CD4-positive, alpha-beta T cell treated with Interleukin-15 for 1 hour (primary cell): ENCODE measurements at places on chromosomes 5 and 9.

DNA sequence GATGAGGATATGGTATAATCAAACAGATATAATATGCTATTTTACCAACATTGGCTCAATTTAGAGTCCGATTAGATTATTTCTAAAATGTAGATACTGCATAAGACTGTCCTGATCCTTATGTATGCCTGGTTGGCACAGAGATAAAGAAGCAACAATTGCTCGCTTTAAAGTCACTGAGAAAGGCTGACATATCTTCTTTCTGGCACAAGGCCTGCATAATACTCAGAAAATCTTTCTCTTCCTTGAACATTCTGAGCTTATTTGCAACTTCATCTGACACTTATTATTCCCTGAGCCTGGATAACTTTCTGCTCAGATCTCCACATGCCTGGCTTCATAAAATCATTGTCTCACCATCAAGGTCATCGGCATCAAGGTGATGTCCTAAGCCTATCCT, 219.3 kb upstream of the CDH9 start:
- no peak for DNase-seq

DNA sequence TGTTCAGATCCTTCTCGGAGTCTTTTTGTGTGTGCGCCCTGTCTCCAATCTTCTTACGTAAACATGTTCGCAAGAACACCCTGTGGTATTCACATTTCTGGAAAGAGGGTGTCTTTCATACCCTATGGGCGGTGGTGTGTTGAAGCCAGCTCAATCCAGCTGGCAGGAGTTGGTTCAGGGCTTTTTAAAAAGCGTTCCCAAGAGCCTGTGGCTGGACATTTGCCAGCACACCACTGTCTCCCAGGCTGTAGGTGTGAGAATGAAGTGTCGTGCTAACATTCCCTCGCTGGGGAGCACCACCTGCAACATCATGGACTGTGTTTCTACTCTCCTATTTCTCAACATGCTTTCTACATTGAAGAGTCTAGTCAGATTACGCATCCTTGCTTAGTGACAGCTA, 51.7 kb downstream of the S1PR3 start:
- DNase-seq: no peak

GRCh38 chr5:173742432-173742816, 126.0 kb upstream of the BOD1 start:
- DNase-seq: peak; percentile 33

DNA sequence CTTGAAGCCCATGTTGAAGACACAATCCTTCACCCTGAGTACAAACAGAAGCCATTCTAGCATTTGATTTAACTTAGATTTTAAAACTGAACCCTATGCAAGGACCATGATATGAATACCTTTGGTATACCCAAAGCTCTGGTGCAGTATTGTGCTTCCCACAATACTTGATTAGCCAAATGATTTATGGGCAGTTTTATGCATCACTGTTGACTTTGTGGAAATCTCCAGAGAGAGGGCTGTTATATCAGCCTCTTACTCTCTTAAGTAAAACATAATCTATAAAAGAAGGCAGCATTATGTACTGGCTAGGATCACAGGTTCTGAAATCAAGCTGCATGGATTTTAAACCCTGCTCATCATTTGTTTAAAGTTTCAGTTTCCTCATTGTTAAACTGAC, 762.8 kb downstream of the EFNA5 start:
- DNase-seq: no peak

DNA sequence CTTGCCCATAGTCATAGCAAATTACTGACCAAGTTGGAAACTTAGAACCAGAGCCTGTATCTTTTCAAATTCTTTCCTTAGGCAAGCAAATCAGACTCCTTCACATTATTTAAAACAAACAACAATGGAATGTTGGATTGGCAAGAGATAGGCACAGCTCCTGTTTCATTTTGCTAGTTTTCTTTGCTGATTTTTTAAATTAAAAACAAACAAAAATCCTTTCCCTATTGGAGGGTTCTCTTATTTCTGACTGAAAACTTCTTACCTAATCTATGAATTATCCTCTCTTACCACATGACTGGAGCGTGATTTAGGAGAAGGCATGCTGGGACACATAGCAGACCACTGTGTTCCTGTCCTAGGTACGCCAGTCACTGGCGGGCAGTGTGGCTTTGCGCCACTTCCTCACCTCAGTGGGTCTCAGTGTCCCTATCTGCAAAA, 63.0 kb downstream of the TTC39B start:
- DNase-seq: no peak

DNA sequence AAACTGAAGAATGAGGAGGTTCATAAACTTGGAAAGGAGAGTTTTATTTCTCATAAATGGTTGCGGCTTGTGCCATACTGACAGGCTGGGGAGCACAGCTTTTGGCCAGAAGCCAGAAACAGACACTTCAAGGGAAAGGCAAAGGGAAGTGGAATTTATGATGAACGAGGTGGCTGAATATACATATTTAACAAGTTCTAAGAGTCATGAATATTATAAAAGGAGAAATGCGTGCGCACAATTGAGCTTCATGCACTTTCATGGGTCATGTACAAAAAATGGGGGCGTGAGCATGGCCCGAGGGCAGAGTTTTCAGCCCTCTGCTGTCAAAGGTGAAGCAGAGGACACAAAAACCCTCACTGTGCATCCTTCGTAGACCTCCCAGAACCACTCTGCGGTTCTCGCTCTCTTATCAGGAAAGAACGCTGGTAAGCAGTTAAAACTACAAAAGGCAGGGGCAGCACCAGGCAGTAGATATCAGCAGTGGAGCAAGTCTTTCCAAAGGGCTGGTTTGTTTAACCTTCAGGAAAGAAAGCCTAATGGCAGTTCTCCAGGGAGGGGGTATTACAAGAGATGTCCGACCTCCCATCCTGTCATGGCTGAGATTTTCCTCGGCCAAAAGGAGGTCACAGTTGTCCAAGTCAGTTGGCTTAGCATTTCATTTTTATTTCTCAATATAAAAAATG, 29.0 kb downstream of the AUH start:
- no peak for DNase-seq

DNA sequence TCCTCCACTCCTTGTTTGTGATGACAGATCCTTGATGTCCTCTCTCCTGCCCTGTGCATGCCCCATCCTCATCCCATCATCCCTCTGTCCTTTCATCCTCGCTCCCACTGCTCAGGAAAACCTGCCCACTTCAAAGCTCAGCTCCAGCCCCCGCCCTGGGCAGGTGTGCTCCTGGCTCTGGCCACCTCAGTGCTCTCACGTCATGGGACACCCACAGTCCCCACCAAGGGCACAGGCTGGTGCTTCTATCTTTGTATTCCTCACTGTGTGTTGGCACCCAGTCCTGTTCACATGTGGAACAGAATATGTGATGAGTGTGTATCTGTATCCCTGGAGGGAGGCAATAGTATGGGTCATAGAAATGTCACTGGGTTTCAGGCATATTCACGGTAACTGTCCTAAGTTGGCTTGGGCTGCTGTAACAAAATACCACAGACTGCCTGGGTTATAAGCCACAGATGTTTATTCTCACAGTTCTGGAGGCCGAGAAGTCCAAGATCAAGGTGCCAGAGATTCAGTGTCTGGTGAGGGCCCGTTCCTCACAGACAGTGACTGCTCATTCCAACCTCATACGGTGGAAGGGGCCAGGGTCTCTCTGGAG, 13.5 kb downstream of the GFPT2 start:
- no peak for DNase-seq

DNA sequence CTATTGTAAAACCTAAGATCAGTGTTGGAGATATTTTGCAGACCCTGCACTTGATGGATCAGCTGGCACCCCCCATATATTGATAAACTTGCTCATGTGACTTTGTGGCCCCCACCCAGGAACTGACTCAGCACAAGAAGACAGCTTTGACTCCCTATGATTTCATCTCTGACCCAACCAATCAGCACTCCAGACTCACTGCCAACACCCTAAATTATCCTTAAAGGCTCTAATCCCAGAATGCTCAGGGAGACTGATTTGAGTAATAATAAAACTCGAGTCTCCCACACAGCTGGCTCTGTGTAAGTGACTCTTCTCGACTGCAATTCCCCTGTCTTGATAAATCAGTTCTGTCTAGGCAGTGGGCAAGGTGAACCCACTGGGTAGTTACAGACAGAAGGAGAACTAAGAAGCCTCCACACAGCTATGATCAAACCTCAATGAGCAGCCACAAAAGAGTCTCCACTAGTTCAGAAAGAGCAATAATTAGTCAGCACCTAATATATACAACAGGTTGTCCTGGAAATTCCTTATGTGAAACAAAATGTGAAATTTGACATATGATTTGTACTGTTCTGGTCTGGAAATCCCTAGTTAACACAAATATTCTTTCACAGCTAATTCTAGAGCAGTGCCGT, 52.2 kb downstream of the ACTL7B start:
- no peak for DNase-seq

DNA sequence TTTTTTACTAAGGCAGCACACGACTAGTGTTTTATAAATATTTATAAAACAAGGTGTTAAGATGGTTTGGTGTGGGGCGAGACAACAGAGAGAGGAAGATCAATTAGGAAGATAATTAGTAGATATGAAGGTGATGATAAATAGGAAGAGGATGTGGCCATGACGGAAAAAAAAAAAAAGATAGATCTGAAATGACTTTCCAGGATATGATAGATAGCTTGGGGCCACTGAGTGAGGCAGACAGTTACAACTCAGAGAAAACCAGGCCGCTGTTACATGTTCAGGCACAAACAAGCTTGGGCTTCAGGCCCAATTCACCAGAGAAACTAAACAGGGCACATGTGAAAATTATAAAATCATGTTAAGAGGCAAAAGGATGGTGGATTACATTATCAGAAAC, 43.2 kb downstream of the KIAA0825 start:
- DNase-seq: no peak

- DNase-seq: no peak
Measured at GRCh38 chr5:157245476-157245875, 20.4 kb upstream of the CYFIP2 start.

DNA sequence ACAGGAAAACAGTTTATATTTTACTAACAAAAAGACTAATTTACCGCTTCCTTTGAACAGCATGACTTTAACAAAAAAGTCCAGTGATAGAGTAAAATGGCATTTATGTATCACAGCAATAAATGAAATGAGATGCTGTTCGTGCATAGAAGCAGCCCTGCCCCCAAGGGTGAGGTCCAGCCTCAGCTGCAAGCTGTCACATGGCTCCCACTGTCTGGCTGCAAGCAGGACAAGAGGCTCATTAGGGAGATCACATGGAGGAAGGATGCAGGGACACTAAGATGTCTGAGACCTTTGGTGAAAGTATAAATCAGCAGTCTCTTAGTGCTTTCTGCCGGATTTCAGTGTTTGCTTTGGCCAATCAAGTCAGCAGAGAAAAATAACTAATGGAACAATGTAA, 23.0 kb downstream of the GDNF start:
- no peak for DNase-seq

DNA sequence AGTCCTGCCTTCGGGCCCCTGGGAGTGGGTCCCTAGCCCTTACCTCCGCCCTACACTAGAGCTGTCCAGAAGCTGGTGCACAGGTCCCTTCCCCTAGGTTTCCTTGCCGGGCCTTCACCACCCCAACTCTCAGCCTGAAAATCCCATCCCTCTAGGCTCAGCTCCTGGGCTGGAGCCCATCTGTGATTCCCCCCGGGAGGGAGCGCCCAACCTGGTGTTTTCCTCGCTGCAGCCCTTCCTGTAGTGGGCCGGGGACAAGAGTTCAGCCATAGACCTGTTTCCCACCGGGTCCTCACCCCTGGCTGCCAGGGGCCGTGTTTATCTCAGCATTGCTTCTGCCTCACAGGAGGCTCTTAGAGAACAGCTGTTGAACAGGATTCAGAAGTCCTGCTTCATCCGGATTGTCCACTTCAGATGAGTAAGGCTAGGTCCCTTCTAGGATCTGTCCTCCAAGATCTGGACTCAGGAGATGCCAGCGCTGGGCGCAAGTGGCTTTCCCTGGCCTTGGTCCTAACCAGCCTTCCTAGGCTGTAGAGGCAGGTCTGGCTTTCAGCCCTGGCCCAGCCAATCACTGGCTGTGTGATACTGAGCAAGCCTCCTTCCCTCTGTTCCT, 965 bp downstream of the GLIPR2 start:
- DNase-seq: no peak
